ENCODE measurements at places on chromosomes 12 and 14.
A peak's percentile ranks its signal among the peaks of the same experiment; 100 is the strongest.

DNA sequence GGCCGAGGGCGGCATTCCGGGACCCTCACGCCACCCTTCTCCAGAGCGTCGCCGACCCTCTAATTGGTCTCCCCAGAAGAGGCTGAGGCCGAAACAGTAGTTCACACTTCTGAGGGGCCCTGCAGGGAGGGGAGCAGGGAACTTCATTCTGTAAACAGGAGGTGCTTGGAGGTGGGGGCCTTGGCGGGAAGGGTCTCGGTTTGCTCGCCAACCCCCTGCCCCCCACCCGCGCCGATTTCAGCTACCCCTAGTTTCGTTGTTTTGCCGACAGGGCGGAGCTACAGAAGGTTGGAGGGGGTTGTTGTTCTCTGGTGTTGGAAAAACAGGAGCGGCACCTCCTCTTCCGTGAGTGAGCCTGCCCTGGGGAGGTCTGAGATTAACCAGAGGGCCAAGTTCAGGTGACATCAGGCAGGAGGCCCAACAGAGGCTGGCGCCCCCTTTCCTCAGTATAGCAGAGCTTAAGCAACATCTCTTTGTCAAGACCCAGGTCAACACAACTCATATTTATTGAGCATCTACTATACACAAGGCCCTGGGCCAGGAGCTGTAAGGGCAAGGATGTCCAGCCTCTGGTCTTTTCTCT, 682 bp downstream of the ERBB3 start:
- no peak for DNase-seq

DNA sequence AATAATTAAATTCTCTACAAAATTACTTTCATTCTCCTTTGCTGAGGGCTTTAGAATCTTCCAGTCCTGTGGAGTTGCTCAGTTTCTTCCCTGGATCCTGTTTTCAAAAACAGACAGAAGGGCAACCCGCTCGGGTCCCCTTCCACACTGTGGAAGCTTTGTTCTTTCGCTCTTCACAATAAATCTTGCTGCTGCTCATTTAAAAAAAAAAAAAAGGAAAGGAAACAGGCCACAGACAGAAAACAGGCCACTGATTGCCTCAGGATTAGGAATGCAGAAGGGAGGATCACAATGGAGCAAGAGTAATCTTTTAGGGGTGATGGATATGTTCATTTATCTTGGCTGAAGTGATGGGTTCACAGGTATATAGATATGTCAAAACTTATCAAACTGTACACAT, 29.5 kb upstream of the HIGD1C start:
- DNase-seq, result no peak

GRCh38 chr12:125305231-125305630, 240.0 kb downstream of the AACS start:
- DNase-seq, result no peak

DNA sequence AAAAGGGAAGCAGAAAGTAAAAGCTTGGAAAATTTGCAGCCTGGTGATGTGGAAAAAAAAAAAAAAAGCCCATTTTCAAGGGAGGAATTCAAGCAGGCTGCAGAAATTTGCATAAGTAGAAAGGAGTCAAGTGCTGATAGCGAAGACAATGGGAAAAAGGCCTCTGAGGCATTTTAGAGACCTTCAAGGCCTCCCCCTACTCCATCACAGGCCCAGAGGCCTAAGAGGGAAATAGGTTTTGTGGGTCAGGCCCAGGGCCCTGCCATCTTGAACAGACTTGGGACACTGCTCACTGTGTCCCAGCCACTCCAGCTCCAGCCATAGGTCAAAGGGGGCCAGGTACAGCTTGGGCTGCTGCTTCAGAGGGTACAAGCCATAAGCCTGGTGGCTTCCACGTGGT, 13.8 kb upstream of the PRKD1 start:
- no peak for DNase-seq

DNA sequence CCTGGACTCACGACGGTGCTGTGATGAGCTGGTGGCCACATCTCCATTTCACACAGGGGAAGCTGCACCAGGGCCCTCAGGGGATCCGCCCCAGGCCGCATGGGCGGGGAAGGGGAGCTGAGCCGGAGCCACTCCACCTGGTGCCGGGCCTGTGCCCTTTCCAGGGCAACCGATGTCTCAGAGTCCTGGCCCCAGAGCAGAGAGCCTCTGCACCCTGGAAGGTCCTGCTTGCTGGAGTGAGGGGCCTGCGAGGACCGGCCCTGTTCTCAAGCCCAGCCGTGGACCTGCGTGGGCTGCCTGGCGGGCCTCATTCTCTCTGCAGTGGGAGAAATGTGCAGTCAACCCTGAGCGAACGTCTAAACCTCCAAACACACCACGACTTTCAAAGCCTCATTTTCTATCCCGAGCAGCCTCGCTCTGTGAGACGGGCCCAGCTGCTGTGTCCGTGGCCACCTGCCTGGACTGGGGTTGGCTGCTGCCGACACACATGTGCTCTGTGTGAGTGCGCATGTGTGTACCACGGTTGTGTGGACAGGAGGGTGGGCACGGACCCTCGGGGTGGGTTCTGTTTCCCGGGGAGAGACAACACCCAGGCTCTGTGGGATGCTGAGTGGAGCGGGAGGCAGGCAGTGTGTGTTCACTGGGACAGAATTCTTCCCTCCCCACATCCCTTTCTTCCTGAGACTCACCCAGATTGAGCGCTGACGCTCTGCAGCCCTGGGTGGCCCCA, 163.5 kb downstream of the KIF26A start:
- DNase-seq, result no peak

DNA sequence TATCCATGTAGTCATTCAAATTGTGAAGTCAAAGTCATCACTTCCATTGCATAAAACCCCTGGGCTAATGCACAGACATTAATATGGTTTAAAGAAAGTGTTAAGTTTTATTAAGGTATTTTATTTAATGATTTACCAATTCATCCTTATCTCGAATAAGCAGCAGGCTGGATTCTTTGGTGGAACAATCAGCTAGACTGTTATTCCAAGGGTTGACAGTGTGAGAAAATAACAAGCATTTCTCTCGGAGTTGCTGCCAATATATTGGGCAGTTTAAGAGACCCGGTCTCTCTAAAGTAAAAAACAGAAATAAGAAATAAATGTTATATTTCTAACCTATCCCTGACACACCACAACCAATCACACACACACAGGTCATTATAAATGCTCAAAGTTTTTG, 9.4 kb downstream of the KLRB1 start:
- DNase-seq, result no peak

DNA sequence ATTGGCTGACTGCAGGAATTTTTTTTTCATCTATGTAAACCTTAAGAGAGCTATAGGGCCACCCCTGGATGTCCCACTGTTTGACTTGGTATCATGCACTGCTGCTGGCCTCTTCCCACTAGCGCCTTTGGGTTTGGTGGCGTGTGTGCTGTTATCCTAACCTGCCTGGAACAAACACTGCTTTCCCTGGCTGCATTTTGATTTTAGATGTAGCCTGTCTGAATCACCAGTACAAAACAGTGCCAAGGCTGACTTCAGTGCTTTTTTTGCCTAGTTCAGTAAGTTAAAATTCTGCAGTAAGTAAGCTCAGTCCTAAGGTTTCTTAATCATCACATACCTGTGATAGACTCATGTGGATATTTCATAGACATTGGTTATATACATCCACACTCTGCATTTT, 99.2 kb downstream of the EML1 start:
- DNase-seq, result no peak

GRCh38 chr14:101058571-101058970, 155.0 kb upstream of the RTL1 start:
- DNase-seq, result no peak

DNA sequence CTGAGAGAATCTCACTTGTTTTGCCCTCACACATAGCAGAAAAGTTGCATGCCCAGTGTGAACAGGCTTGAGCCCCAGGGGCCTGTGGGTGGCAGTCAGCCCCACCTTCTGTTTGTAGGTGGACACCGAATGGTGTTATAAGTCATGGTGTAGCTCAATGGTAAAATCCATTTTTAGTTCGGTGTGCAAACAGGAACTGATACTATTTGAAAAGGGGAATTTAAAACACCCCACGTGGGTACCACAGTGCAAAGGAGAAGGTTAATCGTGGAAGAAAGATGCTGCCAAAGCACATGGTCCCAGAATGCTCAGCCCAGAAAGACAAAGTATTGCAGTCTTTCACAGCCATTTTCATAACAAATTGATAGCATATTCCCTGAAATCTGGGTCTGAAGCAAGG, 71.8 kb upstream of the GZMB start:
- DNase-seq, result peak; percentile 84

- DNase-seq, result no peak
These were observed 1.5 kb downstream of the OR4E1 start for GRCh38 chr14:21672116-21672515.
